Liver (tissue), 10 donors: ENCODE measurements at places on chromosomes 11 and 22. TPM values are rescaled to one million over a fixed set of nuclear protein-coding genes. Genes with fewer than 3 reads are reported as not detected.

DNA sequence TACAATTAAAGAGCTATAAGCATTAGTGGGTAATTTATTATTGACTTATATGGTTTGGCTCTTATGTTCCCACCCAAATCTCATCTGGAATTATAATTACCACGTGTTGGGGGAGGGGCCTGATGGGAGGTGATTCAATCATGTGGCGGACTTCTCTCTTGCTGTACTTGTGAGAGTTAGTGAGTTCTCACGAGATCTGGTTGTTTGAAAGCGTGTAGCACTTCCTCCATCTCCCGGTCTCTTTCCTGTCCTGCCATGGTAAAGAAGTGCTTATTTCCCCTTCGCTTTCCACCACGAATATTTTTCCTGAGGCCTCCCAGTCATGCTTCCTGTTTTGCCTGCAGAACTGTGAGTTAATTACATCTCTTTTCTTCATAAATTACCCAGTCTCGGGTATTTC is 28.1 kb upstream of the CHORDC1 start:
- DNase-seq, result no peak

GRCh38 chr22:37139762-37140161 is 10.0 kb downstream of the IL2RB start:
- no peak for DNase-seq

DNA sequence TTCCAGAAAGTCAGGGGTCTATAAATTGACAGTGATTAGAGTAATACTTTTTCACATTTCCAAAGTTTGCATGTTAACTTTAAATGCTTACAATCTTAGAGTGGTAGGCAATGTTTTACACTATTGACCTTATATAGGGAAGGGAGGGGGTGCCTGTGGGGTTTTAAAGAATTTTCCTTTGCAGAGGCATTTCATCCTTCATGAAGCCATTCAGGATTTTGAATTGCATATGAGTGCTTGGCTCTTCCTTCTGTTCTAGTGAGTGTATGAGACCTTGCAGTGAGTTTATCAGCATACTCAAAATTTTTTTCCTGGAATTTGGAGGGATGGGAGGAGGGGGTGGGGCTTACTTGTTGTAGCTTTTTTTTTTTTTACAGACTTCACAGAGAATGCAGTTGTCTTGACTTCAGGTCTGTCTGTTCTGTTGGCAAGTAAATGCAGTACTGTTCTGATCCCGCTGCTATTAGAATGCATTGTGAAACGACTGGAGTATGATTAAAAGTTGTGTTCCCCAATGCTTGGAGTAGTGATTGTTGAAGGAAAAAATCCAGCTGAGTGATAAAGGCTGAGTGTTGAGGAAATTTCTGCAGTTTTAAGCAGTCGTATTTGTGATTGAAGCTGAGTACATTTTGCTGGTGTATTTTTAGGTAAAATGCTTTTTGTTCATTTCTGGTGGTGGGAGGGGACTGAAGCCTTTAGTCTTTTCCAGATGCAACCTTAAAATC is 5.3 kb downstream of the MALAT1 start:
- DNase-seq, result no peak

- peak; percentile 65 for DNase-seq
Observed at GRCh38 chr11:911031-911889, 650 bp upstream of the CHID1 start.

GRCh38 chr11:107783121-107783520 is 71.3 kb upstream of the SLN start:
- no peak for DNase-seq

GRCh38 chr11:78170874-78171549 is 17.4 kb downstream of the KCTD21 start:
- DNase-seq, result no peak

- no peak for DNase-seq
Observed at GRCh38 chr11:75319035-75319877, 32.2 kb downstream of the ARRB1 start.

DNA sequence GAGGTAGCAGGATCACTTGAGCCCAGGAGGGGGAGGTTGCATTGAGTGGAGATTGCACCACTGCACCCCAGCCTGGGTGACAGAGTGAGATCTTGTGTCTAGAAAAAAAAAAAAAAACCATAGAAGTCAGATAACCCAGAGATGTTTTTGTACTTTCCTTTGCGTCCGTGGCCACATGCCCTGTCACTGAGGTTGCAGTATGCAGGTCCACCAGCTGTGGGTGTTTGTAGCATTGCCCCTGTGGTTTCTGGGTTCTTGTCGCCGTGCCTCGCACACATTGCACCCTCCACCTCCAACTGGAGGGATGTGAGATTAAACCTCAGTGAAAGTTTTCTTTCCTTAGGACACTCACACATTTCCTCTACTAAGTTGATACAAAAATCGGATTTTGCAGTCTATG is 70.3 kb downstream of the TNRC6B start:
- DNase-seq, result no peak

- DNase-seq, result no peak
Observed at GRCh38 chr11:74097686-74098237, 73.0 kb downstream of the C2CD3 start.

DNA sequence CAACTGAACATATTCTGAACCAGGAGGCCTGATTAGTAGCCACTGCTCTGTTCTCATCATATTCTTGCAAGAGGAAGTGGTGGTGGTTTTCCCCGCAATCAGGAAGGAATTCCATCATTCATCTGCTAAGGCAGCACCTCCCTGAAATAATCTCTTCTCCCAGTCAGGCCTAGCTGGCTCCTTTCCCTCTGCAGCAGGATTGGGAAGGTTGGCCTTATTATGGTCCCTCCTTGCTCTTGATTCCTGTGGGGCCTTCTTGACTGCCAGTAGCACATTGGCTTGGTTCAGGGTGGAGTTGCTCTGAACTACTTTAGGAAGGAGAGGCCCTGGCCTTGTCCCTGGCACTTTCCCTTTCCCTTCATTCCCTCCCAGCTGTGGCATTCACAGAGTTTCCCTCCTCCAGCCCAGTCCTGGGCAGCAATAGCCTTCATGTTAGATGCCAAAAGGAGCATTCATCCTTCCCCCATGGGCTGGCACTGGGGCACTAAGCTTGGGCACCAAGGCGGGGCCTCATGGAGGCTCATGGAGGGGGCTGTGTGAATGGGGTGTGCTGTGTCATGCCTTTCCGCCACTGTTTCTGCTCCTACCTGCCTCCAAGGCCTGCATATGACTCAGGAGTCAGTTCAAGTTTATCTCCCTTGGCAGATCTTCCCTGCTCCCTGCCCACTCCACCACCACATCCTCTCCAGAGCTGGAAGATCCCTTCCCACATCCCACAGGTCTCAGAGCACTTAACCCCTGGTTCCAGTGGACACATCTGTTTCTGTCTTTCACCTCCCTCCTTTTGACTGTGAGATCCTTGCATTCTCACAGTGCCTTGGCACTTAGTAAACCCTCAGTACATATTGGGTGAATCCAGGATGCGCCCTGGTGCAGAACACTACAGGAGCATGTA is 27.6 kb upstream of the CD44 start:
- no peak for DNase-seq

- DNase-seq, result peak; percentile 79
Observed at GRCh38 chr11:64000026-64000739, 13.9 kb downstream of the OTUB1 start.

DNA sequence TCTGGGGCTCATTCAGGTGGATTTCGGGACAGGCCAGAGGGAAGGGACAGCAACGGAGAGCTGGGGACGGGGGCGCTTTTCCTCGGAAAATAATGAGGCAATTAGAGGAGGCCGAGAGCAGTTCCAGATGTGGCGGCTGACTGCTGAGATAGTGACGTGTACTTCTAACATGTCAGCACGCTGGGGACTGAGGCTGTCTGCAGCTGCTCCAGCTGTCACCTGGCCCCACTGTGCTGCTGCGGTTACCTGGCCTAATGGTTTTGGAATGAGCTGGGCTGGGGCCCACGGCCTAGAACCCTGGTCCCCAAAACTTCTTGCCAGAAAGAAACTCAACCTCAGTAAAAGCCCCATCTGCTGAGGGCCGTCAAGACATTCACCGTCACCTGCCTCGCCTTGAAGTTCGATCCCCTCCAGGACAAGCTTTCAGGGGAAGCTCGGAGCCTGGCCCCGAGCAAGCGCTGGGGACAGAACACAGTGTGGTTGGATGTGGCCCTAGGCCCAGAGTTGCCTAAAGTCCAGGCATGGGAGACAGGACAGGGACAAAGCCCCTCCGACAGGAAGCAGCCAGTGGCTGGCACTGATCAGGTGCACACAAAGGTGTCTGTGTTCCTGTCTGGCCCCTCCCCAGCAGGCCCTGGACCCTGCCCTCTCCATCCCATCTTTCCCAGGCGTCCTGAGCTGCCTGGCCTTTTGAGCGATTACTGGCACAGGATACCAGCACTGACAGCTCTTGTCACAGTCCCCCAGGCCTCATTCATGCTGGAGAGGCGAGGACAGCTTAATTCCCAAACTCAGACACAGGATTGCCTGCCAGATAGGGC is 22.1 kb downstream of the RPUSD4 start:
- DNase-seq, result no peak

DNA sequence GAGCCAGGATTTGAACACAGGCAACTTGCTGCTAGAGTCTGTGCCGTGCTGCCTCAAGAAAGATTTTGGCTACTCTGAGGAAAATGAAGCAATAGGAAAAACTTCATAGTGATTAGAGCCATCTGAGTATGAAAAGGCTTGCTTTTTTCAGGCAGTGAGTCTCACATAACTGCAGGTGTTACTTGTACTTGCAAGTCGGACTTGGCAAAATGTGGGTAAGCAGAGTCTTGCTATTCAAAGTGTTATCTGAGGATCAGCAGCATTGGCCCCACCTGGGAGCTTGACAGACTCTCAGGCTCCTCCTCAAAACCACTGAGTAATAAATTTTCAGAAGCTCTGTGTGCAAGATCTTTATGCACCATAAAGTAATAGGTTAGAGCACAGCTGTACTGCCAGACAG is 18.1 kb downstream of the RNF141 start:
- no peak for DNase-seq

DNA sequence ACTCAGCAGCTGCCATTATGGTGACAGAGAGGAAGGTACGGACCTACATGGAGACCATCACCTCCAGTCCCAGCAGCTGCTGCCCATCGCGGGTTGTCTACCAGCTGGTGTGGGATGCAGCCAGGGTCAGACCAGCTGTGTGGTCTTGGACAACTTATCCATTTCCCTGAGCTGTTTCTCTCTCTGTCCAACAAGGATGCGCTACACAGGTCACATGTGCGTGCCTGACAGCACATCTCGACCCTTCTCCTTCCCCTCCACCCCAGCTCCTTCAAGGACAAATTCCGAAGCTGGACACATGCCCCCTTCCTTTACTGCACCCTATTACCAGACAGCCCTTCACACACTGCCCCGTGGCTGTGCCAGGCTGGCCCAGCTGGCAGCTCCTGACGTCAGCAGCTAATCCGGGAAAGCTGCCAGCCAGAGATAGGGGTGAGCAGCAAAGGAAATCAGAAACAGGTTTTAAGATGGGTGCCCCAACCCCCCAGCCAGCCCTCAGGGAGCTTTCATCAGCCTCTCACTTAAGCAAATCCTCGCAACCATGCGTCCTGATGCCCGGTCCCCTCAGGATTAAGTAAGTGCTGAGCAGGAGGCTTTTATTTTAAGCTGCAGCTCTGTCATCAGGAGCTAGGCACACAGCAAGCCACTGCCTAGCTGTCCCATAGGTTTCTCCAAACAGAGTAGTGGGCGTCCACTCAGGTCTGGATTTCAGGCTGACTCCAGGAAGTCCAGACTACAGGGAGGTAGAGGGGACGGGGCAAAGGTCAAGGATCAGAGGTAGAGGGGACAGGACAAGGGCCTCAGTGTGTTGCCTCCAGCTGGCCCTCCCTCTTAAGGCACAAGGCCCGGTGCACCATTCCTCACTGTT is 20.3 kb downstream of the TEF start:
- no peak for DNase-seq

DNA sequence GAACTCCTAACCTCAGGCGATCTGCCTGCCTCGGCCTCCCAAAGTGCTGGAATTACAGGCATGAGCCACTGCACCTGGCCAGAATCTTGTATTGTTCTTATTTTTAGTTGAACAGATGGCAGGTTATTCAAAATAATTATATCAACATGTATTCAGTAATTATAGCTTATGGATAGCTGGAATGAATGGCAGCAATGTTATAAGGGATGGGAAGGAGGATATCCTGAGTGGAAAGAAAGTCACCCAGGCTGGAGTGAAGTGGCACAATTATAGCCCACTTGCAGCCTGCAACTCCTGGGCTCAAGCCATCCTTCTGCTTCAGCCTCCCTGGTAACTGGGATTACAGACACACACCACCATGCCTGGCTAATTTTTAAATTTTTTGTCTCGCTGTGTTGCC is 88.1 kb downstream of the MED15 start:
- no peak for DNase-seq

DNA sequence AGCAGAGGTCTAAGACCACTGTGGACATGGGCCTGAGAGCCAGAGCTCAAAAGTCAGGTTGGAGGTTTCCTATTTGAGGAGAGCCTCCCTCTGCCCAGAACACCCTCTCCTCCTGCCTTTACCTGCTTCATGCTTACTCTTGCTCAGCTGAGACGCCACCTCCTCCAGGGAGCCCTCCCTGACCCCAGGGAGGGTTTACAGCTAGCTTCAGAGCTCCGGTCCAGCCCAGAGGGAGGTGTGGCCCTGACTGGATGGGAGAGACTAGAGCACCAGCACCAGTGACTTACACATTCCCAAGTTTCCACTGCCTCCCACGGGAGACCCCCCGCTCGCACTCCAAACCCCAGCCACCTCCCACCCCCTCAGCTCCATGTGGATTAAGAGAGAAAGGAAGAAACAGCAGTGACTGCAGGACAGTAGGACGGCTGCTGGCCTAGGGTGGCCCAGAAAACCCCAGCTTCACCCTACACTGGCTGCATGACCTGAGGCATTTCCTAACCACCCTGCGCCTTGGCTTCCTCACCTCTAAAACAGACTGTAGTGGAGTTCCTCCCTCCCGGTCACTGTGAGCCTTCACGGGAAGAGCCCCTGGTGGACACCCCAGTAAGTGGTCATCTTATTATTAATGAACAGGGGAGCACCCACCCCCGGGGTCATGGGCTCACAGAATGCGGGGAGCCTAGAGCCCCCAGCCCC is 24.5 kb upstream of the PDGFB start:
- no peak for DNase-seq

The FAM180B gene
- polyA plus RNA-seq, result not detected

The RAB39A gene
- polyA plus RNA-seq, result 0.17 TPM

The IL10RA gene
- 6.8 TPM for polyA plus RNA-seq

The HSPB2 gene
- polyA plus RNA-seq, result 0.61 TPM

The MISFA gene
- 0.05 TPM for polyA plus RNA-seq

The KREMEN1 gene
- 1.2 TPM for polyA plus RNA-seq

The TSSK2 gene
- not detected for polyA plus RNA-seq
